ENCODE measurements at places on chromosomes 16 and 17.

DNA sequence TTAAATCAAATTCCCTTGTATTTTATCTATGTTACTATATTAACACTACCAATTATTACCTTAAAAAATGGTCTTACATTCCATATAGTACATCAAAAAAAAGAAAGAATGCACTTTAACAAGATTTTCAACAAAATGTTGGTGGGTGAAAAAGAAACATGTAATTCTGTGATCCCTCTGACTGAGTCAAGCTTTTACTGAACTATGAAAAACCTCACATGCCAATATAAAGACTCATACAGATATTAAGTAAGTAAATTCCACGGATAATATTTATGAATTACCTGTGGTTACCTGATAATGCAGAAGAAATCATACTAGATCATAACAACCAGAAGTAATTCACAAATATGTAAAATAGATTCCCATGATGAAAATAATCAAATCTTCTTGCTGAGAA lies 12.4 kb downstream of the COIL start:
- no peak for DNase-seq

- peak; percentile 5 for DNase-seq
Measured at GRCh38 chr17:41455236-41455635, 11.9 kb downstream of the KRT32 start.

- no peak for DNase-seq
Measured at GRCh38 chr17:49565948-49566491, 9.7 kb upstream of the NXPH3 start.

DNA sequence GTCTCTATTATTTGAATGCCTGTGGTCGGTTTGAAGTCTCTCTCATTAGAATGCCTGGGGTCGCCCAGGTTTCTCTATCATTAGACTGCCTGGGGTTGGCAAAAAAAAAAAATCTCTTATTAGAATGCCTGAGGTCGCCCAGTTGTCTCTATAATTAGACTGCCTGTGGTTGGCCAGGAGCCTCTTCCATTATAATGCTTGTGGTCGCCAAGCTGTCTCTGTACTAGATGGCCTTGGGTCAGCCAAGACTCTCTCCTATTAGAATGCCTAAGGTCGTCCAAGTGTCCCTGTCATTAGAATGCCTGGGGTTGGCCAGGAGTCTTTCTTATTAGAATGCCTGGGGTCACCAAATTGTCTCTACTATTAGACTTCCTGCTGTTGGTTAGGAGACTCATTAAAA lies 2228.4 kb downstream of the TP53TG3F start:
- DNase-seq: no peak

GRCh38 chr17:35541434-35541833 lies 4.0 kb upstream of the SLFN12L start:
- no peak for DNase-seq

GRCh38 chr17:38452719-38453118 lies 24.5 kb downstream of the ARHGAP23 start:
- no peak for DNase-seq

GRCh38 chr17:39755554-39756379 lies 18.0 kb downstream of the GRB7 start:
- DNase-seq: peak; percentile 74

DNA sequence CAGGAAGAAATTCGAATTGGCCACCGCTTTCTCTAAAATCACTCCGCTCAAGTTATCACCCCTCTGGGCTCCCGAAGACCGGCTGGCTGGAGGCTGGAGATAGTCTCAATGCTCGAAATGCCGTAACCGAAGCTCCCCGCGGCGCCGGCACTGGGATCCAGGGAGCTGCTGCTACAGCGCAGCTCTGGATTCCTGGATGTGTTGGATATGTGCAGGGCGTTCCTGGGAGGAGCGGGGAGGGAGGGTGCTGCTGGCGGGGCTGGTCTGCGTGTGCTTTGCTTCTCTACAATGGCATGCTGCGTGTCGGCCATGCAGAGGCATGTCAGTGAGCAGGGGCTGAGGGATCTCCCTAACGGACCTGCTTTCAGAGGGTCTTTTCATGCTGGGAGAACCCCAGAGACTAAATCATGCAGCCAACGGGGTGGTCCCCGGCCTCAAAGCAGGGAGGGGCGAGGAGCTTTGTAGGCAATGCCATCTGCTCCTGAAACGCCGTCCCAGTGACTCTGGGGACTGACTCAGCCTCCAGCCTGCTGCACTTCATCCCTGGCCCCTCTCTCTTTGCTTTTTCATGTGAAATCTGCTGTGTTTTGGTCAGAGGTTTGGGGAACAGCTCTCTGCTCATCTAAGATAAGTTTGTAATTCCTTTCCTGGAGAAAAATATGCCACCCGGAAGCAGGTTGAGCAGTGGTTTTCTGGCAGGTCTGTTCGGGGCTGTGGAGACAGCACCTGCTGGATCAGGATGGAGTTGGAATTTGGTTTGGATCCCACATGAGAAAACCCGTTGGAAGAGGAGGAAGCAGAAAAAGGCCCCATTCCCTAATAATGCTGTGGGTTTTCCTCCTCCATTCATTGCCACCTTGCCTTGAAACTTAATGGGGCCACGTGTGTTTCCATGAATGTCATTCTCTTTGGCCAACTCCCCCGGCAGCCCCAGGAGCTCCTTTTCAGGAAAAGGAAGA lies 311.4 kb downstream of the SEC14L1 start:
- peak; percentile 84 for DNase-seq

GRCh38 chr16:29986231-29986630 lies 9.2 kb downstream of the HIRIP3 start:
- no peak for DNase-seq

GRCh38 chr16:77085981-77086380 lies 105.0 kb upstream of the MON1B start:
- no peak for DNase-seq

DNA sequence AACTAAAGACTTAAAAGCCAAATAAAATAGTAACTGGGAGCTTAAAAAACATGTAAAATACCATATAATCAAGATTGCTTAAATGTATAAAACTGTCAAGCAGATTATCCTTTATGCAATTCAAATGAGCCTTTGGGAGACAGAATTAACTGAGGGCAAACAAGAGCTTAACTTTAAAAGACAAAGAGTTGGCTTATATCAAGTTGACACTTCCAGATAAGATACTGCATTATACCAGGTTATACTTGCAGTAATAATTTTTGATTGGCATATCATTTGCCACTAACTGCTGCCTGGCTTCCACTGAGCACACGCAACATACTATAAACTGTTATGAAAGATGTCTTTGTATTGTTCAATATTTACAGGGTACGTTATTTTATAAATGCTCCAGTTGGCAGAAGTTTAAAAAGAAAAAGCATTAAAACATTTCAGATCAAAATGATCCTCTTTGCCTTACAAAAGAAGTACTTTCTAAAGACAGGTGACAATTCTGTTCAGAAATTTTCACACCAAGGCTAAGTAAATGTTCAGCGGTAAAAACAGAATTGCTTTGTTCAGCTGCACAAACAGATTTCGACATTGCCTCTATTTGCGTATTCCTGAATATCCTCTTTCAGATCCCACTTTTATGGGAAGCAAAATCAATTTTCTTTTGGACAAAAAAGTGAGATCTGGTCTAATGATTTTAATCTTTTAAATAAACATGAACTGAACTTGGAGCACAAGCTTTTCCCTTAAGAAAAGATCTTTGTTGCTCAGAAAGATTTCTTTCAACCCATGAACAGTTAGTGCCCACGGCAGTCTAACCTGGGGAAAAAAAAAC lies 50.7 kb downstream of the TOX3 start:
- DNase-seq: no peak

- peak; percentile 96 for DNase-seq
Measured at GRCh38 chr16:19523559-19524355, at the start of gene CCP110. TSS of gene CCP110 (plus strand) at chr16:19523942. CDS start at chr16:19527882, 3,940 bp downstream.

DNA sequence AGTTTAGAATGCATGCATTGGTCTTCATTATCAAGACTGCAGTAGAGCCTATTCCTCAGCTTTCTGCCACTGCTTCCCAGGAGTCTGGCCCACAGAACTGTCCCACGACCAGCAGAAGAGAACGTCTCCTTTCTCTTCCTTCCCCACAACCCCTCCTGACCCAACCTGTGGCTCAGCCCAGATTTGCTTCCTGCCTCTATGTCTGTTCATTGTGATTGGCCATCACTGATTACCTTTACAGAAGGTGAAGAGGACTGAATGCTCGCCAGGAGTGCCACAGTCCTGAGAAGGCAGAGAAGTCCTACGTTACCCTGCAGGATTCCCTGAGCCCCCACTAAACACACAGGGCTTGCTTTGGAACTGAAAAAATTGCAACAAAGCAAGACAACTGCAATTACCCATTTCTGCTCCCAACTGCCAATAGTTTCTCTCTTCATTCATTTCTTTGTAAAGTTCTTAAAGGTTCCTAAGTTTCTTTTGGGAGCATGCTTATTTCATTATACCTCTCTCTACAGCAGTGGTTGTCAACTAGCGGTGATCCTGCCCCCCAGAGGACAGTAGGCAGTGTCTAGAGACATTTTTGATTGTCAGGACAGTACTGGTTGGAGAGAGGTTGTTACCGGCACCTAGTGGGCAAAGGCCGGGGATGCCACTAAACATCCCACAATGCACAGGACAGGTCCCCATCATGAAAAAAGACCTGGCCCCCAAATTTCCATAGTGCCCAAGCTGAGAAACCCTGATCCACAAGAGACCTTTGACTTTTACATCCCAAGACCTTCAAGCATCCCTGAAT lies 4.5 kb upstream of the NAT9 start:
- no peak for DNase-seq

- peak; percentile 31 for DNase-seq
Measured at GRCh38 chr16:4140652-4141051, 24.4 kb upstream of the ADCY9 start.

- no peak for DNase-seq
Measured at GRCh38 chr17:21152731-21153130, 26.0 kb downstream of the DHRS7B start.

- DNase-seq: peak; percentile 69
Measured at GRCh38 chr17:17641621-17642409, 39.4 kb upstream of the RAI1 start.

DNA sequence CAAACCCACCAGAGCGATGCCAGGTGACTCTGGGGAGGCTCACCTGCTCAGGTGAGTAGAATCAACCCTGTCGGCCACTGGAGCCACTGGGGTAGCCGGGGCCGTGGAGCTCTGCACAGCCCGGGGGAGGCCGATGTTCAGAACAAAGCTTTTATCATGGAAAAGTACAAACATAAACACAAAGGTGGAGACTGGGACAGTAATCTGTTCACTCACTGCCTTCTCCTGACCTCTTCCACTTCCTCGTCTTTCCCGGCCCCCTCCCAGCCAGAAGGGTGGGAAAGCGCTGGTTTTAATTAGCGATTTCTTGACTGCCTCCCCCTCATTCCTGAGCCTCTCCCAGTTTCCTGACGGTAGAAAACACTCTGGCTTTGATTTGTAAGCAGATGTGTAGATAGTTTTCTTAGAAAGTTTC lies 9.8 kb upstream of the TEX19 start:
- DNase-seq: peak; percentile 63

DNA sequence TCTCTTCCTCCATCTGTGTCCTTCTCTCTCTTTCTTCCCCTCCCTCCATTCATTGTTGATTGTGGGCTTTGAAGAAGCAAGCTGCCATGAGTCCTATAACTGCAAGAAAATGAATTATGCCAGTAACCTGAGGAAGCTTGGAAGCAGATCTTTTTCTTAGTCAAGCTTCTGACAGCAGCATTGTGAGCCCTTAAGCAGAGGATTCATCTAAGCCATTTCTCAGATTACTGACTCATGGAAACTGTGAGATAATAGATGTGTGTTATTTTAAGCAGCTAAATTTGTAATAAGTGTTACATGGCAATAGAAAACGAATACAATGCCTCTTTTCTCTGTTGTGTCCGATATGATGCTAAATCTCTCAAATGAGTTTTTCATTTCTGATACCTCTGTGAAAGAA lies 1109.7 kb downstream of the CDH11 start:
- DNase-seq: peak; percentile 47

- DNase-seq: peak; percentile 88
Measured at GRCh38 chr17:72600934-72601333, 480.1 kb downstream of the SOX9 start.

- DNase-seq: no peak
Measured at GRCh38 chr17:81931189-81931556, 3.6 kb upstream of the MAFG start.

DNA sequence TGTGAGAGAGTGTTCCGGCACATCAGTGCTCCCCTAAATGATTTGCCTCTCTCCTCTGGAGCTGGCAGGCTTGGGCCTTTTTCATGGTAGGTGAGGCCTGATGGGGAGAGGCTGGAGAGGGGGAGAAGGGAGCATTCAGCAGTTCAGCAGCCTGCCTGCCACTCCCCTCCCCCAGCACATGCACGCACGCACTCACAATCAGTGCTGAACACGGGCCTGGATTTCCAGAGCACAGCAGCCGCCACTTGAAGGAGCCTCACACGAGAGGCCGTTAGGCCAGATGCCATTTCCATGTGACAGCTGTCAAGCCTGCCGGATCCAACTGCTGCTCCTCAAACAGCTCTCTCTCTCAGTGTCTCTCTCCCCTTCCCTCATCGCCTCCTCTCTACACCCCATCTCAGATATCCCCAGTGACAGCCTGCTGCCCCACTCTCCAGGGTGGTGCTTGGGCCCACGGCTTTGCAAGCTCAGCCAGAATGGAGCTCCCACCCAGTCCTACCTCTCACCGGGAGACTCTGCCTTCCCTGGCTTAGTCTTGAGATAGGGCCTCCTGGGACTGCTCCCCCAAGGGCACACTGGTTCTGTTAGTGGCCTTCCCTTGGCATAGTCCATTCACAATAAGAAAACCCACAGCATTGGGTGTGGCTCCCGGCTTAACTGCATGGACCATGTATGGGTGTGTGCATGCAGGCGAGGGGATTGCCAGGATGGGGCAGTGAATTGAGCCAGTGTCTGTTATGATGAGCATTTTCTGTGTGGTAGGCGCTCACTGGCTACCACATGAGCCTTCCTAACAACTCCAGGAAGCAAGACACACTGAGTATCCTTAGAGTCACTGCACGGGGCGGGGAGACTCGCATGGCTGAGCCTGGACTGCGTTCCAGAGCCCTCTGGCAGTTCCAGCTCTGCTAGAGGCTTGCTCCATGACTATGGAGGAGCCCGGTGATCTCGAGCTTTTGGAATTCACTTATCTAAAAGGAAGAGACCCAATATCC lies 226.2 kb downstream of the CCDC182 start:
- DNase-seq: peak; percentile 50
